ENCODE measurements at places on chromosomes 2 and 18.

DNA sequence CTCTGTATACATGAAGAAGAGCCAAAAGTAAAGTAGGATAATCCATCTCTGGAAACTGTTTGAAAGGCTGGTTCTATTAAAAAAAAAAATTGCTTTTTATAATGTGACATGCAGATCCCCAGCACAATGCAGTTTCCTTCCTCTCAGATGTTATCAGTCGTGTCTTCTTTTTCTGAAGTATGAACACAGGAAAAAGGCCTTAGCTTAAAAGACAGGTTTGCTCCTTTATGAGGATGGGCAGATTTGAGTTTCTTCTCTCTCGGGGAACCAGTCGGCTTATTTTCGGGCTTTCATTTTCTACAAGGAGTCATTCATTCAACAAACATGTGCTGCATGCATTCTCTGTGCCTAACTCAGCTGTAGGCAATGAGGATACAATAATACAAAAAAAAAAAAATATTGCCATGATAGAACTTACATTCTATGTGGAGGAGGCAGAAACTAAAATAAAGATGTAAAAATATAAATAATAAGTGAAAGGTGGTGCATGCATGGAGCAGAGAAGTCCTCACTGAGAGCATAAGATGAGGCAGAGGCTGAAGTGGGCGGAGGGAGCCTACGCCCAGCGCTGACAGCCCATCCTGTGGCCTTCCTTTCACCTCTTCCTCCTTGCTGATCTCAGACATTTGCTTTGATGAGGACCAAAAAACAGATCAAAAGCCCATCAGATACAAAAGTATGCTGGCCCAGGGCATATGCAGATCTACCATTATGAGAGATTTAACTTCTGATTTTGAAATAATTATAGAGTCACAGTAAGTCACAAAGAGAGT lies at the start of gene CD226:
TSS of gene CD226 (minus strand) at position 513 of the 773 bp plus-strand sequence. CDS start at position 46, 467 bp downstream.
- DNase-seq = no peak

DNA sequence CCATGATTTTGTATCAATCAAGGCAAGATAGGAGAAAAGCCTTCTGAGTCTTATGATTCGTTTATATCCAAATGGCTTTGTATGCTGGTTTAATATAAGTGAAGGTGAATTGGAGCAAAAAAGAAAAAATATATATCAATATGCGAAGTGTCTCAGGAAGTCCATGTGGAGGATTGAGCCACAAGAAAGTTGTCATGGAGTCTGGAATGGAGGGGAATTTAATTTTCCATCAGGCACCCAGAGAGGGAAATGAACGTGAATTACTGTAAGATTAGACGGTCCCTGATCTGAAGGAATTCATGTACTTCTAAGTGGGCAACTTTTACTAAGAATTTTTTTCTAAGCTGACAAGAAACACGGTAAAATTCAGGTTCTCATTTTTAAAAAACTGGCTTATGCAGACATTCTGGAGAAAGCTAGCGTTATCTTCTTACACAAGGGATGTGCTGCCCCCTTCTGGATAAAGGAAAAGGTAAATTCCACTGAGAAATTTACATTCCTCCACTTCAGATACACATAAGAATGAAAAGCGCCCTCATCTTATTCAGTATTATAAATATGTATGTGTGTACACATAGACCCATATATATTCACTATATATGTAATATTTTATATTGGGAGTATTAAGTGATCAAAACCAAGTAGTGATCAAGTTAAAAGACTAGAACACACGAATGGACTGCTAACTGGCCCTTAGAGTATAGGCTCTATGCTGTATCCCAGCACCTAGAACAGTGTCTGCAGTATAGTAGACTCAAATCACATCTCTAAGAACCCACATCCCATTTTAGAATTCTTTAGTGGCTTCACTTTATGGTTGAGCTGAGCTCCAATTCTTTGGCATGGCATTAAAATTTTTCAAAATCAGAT lies 289.0 kb upstream of the TFPI start:
- DNase-seq = no peak

- no peak for DNase-seq
These were observed 564.4 kb downstream of the ZEB2 start for GRCh38 chr2:143955401-143956065.

DNA sequence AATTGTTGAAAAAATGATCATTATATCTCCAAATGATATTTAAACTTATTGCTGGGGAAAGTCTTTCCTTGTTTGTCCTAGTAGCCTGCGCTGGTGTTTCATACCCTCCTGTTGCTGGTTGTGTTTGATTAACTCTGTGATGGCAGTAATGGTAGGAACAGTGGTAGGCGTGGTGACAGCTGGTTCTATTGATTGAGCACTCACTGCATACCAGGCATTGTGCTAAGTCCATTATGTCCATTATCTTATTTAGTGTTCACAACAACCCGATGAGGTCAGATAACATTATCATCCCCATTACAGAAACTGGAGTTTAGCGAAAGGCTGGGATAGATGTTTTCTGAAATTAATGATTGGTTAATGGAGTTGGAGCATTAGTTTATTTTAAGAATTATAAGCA lies 77.8 kb upstream of the STON1 start:
- DNase-seq = no peak

GRCh38 chr2:221112744-221113143 lies 459.4 kb downstream of the EPHA4 start:
- no peak for DNase-seq
